ENCODE measurements at places on chromosomes 2 and 18.
A peak's percentile ranks its signal among the peaks of the same experiment; 100 is the strongest.

- DNase-seq = no peak
Measured at GRCh38 chr2:10466801-10467200, 18.7 kb upstream of the ODC1 start.

- no peak for DNase-seq
Measured at GRCh38 chr18:58640891-58641610, 12.2 kb upstream of the ALPK2 start.

DNA sequence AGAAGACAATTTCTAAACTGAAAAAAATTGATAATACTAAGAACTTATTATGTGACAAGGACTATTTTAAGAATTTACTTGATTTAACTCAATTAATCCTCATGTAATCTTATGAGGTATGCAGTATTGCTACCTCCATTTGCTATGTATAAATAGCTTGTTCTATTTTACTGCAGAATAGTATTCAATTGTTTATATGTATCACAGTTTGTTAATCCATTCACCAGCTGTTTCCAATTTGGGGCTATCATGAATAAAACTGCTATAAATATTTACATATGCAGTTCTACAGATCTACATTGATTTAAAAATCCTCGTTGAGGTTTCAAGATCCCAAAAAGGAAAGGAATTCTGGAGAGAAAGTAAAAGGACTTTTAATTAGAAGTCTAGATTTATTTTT, 54.8 kb upstream of the DOCK10 start:
- DNase-seq = no peak

GRCh38 chr2:105373895-105374401, 24.9 kb downstream of the FHL2 start:
- no peak for DNase-seq

DNA sequence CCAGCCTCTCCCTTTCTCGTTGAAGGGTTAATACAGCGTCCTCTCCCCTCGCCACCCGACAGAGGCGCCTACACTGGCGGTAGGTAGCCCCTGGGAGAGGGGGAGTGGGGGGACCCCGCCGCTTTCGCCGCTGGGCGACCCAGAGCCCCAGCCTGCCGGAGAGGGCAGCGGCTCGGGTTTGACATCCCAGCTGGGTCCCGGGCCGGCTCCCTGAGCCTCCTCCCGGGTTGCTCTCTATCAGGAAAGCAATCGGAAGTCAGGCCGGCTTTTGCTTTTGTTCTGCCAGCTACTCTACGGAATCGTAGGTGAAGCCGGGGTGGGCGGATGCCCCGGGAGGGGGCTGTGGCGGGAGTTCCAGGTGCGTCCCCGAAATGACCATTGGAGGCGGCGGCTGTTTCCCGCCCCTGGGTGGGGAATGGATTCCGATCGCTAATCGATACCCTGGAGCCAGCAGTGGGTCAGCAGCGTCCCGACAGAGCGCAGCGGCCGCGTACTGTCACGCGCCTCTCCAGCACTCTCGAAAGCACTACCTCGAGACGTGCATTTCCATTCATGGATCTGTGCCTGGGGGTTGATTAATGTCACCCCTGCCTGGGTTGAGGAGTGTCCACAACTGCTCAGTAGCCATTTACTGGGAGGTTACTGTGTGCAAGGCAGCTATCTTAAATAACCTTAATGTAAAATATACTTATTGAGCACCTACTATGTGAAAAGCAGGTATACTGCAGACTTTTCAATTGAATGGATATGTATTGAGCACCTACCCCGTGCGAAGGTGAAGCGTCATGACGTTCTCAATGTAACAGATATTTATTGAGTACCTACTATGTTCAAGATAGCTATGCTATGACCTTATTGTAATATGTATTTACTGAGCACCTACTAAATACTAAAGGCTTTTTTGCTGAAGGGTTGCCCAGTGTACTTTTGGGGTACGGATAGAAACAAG, 1.1 kb downstream of the MAPK4 start:
- no peak for DNase-seq

DNA sequence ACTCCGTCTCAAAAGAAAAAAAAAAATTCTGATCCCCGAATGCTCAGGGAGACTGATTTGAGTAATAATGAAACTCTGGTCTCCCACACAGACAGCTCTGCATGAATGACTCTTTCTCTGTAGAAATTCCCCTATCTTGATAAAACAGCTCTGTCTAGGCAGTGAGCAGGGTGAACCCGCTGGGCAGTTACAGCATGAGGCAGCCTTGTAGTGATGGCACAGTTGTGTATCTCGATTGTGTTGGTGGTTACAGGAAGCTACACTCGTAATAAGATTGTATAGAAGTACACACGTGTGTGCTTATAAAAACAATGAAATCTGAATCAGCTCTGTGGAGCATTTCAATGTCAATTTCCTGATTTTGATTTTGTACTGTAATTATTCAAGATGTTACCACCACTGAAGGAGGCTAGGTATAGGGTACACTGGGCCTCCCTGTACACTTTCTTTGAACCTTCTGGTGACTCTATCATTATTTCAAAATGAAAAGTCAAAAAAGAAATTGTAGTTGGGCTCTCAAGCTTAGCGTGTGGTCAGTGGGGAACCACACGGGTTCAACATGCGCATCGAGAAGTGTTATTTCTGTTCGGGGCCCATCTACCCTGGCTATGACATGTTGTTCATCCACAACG, 34.9 kb upstream of the ATP8B1 start:
- DNase-seq = no peak

DNA sequence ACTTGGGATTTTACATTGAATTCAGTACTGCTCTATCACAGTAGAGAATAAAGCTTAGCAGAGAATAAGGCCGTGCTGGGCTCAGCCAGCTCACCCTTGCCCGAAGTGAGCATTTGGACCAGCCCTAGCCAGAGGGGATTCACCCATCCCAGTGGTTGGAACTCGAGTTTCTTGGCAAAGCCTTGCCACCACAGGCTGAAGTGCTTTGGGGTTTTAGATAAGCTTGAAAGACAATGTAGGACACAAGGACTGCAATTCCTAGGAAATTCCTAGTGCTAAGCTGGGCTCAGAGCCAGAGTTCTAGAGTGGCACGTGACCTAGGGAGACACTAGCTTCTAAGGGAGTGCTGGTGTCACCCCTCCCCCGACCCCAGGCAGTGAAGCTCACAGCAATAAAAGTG, 28.0 kb downstream of the SERPINB11 start:
- no peak for DNase-seq

DNA sequence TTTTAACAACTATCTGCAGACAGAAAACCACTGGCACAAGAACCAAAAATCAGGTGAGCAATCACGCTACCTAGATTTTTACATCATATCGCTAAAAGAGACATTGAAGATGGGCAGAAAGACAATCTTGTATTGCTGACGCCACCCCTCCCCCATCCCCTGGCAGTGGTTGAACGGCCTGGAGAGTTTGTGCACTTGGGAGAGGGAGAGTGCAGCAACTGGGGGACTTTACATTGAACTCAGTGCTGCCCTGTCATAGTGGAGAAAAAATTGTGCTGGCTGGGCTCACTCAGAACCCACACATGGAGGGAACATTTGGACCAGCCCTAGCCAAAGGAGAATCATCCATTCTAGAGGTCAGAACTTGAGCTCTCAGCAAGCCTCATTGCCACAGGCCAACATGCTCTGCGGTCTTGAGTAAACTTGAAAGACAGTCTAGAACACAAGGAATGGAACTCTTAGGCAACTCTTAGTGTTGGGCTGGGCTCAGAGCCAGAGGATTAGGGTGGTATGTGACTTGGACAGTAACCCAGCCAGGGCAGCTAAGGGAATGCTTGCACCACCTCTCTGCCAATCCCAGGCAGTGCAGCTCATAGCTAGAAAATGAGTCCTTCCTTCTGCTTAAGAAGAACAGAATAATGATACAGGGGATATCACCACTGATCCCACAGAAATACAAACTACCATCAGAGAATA, 220.0 kb upstream of the CYP26B1 start:
- DNase-seq = peak; percentile 94

GRCh38 chr18:77305676-77306075, 56.0 kb downstream of the GALR1 start:
- DNase-seq = no peak

DNA sequence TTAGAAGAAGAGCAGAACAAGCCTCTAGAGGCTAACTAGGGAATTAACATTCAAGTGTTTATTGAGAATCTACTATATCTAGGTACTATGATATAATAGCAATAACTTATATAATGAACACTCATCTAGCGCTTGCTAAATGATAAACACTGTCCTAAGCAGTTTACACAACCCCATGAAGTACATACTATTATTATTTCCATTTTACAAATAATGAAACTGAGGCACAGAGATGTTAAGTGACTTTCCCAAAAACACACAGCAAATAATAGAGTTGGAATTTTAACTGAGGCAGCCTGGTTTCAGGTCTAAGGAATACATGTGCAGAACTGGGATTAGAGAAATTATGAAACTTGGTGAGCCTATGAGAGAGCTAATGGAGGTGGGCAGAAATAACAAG, 893.4 kb downstream of the CPS1 start:
- no peak for DNase-seq

DNA sequence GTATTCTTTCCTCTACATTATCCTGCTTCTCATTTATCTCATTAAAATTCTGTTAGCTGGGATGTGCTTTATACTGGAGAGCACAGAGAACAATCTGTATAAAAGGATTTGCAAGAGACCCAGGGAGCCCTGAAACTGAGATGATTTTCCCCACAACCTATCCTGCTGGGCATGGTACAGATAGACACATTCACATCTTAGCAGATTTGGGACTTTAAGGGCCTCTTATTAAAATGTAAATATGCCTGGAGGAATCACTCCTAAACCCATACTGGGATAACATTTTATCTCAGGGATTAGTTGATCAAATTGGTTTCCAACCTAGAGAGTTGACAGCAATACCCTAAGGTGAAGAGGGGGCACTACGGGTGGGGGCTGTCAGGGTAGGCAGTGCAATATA, 45.5 kb downstream of the AOX1 start:
- no peak for DNase-seq

DNA sequence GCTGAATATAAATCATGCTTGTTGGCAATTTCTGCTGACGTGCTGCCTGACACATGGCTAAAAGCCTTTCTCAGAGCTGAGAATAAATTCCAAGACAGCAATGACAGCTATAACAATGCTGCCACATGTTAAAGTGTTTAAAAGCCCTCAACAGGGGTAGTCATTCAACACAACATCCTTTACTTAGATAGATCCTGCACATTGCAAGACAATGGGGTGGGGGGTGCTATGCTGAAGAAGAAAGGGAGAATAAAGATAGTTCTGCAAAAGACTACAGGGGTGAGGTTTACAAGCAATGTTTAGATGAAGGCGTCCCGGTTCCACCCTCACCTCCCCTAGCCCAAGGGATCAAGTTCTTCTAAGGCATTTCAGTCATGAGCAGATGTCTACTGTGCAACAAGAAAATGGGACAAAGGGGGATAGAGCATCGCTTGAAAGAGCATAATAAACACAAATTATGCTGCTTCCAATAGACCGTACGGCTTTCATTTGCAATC, 291.0 kb upstream of the ACVR2A start:
- no peak for DNase-seq

- no peak for DNase-seq
Measured at GRCh38 chr2:226446406-226447001, 353.1 kb downstream of the IRS1 start.

DNA sequence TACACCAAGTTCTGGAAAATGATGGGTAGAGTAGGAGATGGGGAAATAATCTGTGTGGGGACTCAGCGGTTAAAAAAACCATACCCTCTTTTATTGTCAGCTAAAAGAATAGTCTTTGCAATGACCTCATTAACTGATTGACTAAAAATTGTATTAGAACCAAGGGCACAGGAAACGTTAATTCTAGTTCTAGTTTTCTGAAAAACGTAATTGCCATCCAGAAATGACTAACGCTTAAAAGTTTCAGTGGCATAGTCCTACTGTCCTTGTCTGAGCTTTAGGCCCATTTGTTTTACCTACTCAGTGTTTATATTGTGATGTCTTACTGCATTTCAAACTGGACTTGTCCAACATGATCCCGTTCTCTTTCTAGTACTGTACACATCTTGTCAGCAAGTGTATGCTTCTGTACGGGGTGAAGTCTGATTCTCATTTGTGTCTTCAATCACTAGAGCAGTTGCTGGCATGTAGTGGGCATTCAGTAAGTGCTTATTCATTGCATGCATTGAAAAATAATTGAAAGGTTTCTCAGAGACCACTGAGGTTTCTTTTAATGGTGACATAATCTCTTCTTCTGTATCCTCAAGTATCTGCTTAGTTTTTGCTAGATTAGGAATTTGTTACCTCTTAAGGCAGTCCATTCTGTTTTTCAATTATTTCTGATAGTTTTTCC, 81.5 kb downstream of the ZNF407 start:
- DNase-seq = no peak

- peak; percentile 93 for DNase-seq
Measured at GRCh38 chr18:58541789-58542425, 87.0 kb downstream of the ALPK2 start.

- DNase-seq = no peak
Measured at GRCh38 chr2:39033980-39034379, 86.9 kb downstream of the SOS1 start.

- DNase-seq = no peak
Measured at GRCh38 chr2:4269885-4270284, 566.5 kb downstream of the DCDC2C start.

- no peak for DNase-seq
Measured at GRCh38 chr2:53289309-53290006, 478.1 kb upstream of the CHAC2 start.

DNA sequence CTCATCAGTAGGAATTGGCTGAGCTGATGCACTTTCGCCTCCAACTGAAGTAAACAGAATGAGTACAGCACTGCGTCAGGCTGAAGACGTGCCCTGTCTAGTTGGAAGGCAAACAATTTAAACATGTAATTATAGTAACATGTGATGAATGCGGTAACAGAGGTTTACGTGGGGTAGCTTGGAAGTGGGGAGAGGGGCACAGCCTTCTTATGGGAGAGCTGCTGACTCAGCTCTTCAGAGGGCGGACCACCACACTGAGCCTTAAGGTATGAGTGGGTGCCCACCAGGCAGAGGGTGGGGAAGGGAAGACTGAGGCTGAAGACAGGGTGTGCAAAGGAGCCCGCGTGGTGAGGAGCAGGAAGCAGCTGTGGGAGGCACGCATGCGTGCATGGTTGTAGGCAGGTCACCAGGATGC, 6.2 kb upstream of the EHD3 start:
- DNase-seq = no peak

All from AG09309 (cell line).